ENCODE measurements at places on chromosomes 13 and 19. TPM values are rescaled to one million over a fixed set of nuclear protein-coding genes. Genes with fewer than 3 reads are reported as not detected.
A peak's percentile ranks its signal among the peaks of the same experiment; 100 is the strongest.

PLK5 gene
- total RNA-seq: not detected

DNA sequence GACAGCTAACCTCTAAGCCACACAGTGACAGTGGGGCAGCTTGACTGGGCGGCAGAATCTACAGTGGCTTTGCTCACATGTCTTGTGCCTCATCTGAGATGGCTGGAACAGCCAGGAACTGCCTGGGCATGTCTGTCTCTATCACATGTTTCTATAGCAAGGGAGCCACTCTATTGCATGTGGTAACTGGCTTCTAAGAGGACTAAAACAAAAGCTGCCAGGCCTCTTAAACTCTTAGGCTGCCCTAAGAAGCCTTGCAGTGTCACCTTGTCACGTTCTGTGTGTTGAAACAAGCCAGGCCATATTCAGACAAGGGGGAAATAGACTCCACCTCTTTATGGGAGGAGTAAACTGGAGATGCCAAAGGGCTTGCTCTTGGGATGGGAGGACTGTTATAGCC, 122.9 kb upstream of the MAB21L1 start:
- no peak for DNase-seq

DNA sequence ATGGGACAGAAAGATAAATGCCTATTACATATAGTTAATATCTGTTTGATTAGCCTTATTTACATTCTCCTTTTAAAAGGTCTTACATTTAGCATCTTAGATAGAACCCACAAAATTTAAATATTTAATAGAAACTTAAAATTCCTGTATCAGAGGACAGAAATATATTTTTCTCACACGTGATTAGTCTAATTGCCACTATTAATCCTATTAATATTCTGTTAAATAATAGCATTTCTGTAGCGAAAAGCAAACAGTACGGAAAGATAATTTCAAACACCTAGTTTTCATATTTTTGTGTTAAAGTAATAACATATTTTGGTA, 380 bp upstream of the ZNF30 start:
- DNase-seq: no peak

DNA sequence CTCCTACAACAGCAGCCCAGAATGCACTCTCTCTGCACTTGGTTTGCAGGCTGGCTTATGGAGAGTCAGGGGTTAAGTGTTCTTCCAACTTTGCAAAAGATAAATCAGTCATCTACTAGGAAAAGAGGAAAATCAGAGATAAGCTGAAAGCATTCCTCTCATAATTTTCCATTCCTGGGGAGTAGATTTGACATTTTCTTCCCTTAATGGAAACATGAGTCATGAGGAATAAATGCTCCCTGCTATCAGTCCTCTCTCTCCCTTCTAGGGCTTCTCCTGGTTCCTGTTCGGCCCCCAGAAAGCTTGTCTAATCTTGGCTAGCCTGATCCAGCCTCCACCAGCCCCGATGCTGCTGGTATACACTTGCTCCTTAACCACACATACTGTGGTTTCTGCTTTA, 28.4 kb upstream of the ENOX1 start:
- DNase-seq: peak; percentile 59

DNA sequence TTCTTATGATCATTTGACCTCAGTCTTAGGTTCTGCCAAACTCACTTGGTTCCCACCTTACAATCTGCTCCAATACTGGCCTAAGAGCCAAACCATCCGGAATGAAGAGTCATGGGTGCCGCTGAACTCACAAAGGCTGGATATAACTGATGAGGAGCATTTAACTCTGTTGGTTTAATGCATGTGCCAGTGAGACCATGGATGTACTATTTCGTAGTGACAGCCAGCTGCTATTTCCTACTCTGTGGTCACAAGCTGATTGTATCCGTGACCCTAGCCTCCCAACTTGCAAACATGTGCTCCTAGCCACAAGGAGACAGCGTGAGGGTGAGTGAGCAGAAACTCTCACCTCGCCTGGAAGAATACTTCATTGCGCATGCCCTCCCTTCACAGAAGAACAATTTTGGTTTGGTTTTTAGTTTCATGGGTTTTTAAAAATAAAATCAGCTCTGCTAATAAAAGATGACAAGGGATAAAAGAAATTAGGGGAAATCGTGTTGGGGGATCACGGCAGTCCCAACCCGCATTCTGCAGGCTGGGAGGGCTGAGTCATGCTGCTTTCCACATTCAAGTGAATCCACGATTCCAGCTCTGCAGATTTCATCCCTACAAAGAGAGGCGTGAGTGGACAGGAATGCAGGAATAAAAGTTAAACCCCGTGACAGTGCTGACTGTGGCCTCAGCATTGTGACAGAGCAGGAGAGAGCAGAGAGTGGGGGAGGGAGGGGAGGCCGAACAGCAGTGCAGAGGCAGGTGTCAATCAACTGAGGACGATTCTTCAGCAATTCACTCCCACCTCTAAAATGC, 66.8 kb upstream of the RAP2A start:
- DNase-seq: peak; percentile 94

Measured in LHCN-M2 (cell line).